ENCODE measurements at places on chromosomes 12 and 14. TPM values are rescaled to one million over a fixed set of nuclear protein-coding genes. Genes with fewer than 3 reads are reported as not detected.
A peak's percentile ranks its signal among the peaks of the same experiment; 100 is the strongest.

Gene PLA2G1B
- not detected for polyA plus RNA-seq

DNA sequence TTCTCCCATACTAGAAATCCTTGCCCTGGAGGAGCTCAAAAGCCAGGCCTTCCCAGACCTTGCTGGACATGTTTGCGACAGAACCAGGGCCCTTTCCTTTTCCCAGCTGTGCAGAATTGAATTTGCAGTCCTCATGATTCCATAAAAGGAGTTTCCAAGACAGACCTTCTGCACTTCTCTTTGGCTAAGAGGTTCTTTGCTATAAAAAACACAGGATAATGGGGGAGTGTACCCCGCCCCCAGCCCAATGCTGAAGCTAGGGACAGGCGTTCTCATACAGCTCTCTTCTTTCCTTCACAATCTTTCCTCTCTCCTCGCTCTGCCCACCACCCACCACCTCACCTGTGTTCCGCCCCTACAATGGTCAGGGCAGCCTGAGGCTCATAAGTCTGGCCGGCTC lies 172.3 kb upstream of the FKBP4 start:
- DNase-seq, result no peak

Gene SLC7A8
- polyA plus RNA-seq, result 9.8 TPM

- DNase-seq, result peak; percentile 93
These were observed 1.1 kb upstream of the FERMT2 start for GRCh38 chr14:52951681-52952554.

DNA sequence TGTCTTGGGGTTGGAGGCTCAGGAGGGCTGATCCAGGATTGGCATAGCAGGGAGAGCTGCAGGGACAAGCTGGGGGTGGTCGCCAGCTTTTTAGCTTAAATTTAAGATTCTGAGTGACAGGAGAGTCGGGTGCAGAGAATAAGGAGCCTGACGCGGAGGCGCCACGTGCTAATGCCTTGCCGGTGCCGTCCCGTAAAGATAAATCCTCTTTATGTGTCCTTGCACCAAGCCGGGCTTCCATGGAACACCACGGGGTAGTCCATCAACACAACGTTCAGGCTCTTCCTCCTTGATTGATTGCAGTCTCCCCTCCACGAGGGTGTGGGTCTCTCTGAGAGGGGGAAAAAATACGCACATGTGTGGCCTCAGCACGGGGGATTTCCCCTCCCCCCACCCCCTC lies 3.9 kb downstream of the DLK1 start:
- DNase-seq, result no peak

Gene RNF34
- 48.2 TPM for polyA plus RNA-seq

DNA sequence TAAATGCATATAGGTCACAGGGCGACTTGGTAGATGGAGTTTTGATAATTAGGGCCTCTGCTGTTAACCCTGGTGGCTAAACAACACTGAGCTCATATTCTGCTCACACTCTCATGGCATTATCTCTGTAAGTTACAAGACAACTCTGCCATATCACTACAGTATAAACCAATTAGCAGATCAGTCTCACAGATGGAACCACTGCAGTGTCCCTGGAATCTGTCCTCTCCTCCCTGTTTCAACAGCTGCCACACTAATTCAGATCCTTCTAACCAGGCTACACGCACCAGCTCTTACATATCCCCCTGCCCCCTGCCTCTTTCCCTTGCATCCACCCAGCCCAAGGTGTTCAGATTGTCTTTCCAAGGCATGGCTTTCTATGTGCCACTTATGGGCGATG lies 161.0 kb upstream of the RMST start:
- no peak for DNase-seq

Gene DBX2
- polyA plus RNA-seq, result not detected

- DNase-seq, result no peak
These were observed 111.7 kb downstream of the SLC25A21 start for GRCh38 chr14:37060496-37061260.

DNA sequence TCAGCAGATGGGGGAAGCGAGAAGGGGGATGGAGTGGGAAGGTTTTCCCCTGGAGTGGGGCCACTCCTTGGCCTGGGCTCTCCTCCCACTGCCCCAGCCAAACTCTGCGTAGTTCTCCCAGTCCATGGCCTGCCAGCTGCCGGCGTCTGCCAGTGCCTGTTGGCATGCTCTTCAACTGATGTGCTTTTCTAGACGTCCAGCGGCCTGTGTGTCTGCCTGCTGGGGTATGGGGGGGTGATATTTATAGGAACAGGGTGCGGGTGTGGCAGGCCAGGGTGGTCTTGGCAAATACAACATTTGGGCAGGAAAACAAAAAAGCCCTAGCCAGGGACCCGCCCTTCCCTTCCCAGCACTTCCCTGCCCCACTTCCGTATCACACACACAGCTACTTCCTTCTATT lies 786.3 kb upstream of the NOVA1 start:
- DNase-seq, result no peak

Gene PFKM
- 27.6 TPM for polyA plus RNA-seq

- peak; percentile 39 for DNase-seq
These were observed 18.7 kb downstream of the XRCC3 start for GRCh38 chr14:103696466-103697071.

- no peak for DNase-seq
These were observed 31.0 kb downstream of the SIX1 start for GRCh38 chr14:60618241-60618640.

Gene KICS2
- 3.5 TPM for polyA plus RNA-seq

DNA sequence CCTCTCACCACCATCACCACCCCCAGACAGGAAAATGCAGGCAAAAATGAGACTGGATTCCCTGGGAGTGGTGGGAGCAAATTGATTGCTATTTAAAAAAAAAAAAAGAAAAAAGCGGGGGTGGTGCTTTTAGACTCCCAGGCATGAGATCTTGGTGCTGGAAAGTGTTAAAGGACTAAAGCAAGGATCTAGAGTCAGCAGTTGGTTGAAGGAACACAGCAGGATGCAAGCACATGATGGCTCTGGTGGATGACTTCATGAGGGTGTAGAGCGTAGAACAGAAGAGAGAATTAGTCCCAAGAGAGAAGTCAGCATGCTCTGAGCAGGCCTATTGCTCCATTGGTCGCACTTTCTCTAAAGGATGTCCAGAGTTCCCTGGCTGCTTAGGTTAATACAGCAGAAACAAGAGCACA lies 183.8 kb upstream of the HMGA2 start:
- DNase-seq, result peak; percentile 95

Gene LIN7A
- polyA plus RNA-seq, result 1.6 TPM

DNA sequence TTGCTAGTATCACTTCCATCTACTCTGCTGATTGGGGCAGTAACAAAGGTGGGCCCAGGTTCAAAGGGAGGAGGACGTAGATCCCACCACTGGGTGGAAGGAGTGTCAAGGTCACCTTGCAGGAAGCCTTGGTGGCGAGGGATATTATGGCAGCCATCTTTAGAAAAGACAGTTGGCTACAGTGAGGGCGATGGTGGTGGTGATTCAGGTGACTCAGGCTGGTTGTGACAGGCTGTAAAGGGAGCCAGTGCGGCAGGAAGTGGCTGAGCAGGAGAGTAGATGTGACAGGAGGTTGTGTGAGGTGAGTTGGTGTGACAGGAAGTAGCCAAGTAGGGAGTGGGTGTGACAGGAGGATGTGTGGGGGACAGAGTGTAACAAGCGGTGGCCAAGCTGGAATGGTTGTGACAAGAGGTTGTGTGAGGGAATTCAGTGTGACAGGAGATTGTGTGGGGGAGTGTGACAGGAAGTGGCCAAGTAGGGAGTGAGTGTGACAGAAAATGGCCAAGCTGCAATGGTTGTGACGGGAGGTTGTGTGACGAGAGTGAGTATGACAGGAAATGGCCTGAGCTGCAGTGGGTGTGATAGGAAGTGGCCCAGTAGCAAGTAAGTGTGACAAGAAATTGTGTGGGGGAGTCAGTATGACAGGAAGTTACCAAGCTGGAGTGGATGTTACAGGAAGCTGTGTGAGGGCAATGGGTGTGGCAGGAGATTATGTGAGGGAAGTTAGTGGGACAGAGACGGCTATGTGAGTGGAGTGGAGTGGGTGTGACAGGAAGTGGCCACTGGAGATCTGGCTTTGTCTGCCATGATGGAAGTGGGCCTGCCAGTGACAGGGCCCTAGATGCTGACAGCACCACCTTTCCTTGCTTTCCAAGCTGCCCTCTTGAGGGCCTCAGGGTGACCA lies 136.5 kb upstream of the MYL2 start:
- DNase-seq, result no peak

DNA sequence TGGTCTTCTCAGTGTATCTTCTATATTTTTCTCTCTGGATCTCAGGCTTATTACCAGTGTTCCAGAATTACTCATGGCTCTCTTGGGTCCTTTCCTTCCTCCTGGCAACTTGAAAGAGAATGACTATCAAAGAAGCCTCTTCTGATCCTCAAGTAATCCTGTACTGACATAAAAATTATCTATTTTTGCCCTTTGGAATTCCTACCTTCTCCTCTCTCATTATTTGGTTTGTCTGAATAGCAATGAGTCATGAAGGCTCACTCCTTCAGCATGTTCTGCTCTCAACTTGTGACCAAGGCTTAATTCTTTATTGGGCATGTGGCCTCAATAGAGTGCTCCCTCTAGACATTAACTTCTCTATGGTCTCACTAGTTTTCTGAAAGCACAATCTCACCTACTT lies 553.6 kb upstream of the ATP2B1 start:
- DNase-seq, result peak; percentile 63

Gene CCDC197
- polyA plus RNA-seq, result not detected

GRCh38 chr14:89700801-89701200 lies 253.7 kb downstream of the EFCAB11 start:
- DNase-seq, result peak; percentile 5

GRCh38 chr12:29943683-29944082 lies 159.9 kb upstream of the TMTC1 start:
- DNase-seq, result no peak

Measured in GM23248 (cell line).